ENCODE measurements at places on chromosomes 4 and X.

DNA sequence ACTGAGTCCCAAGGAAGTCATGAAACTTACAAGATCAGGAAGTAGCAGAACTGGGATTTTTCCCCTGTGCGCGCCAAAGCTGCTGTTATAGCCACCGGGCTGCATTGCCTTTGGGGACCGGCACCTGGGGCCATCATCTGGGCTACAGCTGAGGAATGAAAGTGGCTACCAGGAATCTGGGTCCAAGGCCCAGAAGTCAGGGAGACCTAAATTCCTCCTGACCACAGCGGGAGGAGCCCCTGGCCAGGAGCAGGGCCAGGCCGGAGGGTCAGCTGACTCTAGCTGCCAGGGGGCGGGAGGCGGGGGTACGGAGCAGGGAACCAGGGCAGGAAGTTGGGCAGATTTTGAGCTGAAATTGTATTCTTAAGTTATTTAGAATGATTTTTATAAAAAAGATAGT lies 242.4 kb downstream of the EVC2 start:
- DNase-seq, result no peak

DNA sequence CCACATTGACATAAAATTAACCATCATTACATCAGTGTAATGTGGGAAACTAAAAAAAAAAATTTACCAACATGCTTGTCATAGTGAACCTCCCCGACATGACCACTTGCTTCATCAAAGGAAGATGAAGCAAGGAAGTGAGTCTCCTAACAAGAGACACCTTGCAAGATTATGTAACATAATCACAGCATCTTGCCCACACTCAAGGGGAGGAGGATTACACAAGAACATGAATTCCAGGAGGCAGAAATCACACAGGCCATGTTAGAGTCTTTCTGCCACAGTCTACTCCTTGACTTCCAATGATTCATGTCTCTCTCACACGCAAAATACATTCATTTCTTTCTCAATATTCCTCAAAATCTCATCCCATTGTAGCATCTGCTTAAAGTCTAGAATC lies 93.3 kb downstream of the AKAP4 start:
- DNase-seq, result no peak

- DNase-seq, result no peak
Observed at GRCh38 chrX:10608099-10608498, 12.3 kb downstream of the MID1 start.

- DNase-seq, result no peak
Observed at GRCh38 chr4:186606591-186606992, 51.2 kb upstream of the MTNR1A start.

Data from glomerular endothelial cell (primary cell).